ENCODE measurements at places on chromosomes 7 and 10.

DNA sequence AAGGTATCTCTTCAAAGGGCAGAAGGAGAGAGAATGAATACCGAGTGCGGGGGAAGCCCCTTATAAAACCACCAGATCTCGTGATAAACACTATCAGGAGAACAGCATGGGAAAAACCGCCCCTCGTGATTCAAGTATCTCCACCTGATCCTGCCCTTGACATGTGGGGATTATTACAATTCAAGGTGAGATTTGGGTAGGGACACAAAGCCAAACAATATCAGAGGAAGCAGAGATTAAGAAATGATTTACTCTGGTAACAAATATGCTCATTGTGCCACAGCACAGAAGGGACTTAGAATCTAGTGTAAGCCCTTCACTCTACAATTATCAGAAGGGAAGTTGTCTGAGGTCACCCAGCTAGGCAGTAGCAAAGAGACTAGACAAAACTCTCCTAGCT is 40.1 kb upstream of the ZNRF2 start:
- DNase-seq: no peak

DNA sequence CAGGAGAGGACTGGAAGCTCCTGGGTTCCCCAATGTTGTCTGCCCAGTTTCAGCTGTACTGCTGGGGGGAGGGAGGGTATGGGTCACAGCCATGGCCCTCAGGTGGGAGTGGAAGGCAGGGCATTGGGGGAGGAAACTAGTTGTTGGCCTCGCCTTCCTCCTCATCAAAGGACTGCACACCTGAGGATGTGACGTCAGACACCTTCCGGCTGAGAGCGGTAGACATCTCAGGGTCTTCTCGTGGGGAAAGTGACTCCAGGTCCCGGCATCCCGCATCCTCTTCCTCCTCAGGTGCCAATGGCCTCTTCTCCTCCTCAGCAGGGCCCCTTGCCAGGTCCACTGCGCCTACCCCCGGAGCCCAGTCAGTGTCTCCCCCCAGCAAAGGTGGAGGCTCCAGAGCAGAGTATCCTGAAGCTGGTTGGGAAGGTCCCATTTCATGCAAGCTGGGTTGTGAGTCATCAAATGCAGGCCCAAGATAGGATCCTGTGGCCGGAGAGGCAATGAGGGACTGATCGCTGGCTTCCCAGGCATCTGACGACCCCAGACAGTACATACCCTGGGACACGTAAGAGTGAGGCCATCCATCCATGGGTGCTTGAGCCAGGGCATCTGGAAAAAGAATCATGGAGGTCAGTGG is 6.0 kb downstream of the FAM131B start:
- DNase-seq: no peak

DNA sequence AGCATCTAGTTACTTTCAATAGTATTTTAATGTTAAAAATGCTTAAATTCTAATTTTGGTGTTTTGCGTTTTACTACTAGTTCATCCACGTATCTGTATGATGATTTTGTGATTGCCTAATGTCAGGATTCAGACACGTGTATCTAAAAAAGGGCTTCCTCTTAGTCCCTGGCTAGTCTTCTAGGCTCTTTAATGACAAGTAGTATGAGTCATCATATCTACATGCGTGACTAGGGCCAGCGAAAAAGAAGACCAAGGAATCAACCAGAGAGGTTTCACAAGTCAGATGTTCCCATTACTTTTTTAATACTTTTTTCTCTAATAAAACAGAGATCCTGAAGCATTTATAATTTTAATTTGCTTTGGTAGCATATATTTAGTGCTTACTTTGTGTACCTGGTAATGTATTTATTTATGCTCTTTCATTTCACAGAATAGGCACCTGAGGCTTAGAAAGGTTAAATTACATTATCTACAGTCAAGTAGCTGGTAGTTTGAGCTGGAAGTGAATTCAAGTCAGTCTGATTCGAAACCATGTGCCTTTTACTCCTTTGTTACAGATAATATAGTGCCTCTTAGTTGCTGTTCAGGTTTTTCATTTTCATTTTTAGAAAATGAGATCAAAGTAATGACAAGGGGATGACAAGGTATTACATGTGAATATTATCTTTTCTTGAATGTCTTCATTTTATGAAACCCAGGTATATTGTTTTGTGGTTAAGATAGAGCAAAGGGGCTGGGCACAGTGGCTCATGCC is 140.3 kb downstream of the FOXP2 start:
- DNase-seq: peak; percentile 83

GRCh38 chr10:127906548-127907377 is at the start of gene PTPRE:
TSS of gene PTPRE (plus strand) at chr10:127907103. CDS start at chr10:128040882, 133,779 bp downstream.
- DNase-seq: peak; percentile 82

GRCh38 chr7:32502728-32503127 is 7.4 kb downstream of the AVL9 start:
- no peak for DNase-seq

GRCh38 chr10:77436257-77436975 is 201.2 kb downstream of the KCNMA1 start:
- DNase-seq: no peak

DNA sequence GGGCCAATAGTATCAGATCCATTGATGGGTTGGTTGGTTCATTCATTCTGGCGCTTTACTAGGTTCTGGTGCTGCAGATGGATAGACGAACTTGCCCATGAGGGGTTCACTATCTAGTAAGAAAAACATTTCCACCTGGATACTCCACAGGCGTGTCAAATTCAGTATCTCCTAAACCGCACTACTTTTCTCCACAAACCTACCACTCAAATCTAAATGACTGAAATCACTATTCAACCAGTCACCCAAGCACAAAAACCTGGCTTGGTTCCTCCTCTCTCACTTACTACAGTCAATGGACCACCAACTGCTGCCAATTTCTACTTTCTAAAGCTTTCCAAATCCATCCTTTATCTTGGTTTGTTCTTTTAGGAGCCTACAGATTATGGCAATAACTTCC is 572 bp downstream of the AGK start:
- DNase-seq: no peak

GRCh38 chr10:84581976-84582375 is 253.6 kb downstream of the CCSER2 start:
- no peak for DNase-seq

GRCh38 chr10:101341438-101341837 is 12.5 kb upstream of the BTRC start:
- DNase-seq: no peak

- DNase-seq: no peak
Measured at GRCh38 chr10:5582736-5583135, 58.0 kb downstream of the CALML3 start.

GRCh38 chr7:31688996-31689395 is 2.0 kb downstream of the PPP1R17 start:
- no peak for DNase-seq

DNA sequence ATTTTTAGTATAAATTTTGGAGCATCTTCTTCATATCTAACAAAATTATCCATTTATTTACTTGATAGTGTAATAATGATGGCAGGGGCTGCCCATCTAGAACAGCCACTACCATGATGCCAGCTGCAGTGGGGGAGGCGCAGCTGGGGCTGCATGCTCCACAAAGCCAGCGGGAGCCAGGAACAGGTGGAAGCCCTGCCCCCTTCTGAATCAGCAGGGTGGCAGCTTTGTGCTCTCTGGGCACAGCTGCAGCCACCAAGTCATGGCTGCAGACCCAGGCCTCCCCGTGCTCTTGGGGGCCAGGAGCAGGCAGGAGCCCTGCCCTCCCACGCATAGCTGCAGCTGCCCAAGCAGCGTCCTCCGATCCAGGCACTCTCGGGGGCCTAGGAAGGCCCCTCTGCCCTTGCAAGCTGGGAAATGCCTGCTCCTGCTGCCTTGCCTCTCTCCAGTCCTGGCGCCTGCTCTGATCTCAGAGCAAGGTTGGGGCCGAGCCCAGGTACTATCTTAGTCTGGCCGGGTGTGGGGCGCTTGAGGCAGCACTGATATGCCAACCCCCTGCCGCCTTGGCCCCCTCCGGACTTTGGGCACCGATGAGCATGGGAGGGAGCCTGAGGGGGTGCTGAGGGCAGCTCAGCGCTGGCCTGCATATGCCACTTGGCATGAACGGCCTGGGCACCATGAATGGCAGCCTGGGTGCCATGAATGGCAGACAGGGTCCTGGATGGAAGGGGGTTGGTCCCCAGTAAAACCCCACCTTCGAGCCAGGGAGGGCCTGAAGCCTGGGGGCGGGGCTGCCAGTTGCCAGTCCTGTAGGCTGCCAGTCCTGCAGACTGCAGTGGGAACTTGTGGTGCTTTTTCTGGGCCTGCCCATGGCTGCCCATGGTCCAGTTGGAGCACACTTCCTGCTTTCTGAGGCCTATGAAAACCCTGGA is 1110.8 kb upstream of the POT1 start:
- DNase-seq: no peak

DNA sequence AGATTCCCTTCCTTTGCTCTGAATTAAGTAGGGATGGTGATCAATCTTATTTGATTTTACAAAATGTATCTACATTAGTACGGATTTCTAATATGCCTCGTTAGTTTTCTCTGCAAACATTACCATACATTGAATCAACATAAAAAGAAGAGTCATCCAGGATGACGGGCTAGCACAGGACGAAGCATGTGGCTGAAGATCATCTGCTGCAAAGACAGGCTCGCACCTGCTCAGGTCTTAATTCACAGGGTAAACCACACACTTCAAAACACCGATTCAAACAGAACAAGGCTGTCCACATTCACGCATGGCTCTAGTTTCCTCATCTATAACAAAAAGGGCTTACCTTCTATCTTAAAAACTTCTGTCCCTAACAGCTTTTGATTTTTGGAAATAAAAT is 323.0 kb downstream of the PARD3 start:
- no peak for DNase-seq
